Activated naive CD4-positive, alpha-beta T cell treated with anti-CD3 and anti-CD28 coated beads for 36 hours (primary cell): ENCODE measurements at places on chromosomes 16 and 17. TPM values are rescaled to one million over a fixed set of nuclear protein-coding genes. Genes with fewer than 3 reads are reported as not detected.

DNA sequence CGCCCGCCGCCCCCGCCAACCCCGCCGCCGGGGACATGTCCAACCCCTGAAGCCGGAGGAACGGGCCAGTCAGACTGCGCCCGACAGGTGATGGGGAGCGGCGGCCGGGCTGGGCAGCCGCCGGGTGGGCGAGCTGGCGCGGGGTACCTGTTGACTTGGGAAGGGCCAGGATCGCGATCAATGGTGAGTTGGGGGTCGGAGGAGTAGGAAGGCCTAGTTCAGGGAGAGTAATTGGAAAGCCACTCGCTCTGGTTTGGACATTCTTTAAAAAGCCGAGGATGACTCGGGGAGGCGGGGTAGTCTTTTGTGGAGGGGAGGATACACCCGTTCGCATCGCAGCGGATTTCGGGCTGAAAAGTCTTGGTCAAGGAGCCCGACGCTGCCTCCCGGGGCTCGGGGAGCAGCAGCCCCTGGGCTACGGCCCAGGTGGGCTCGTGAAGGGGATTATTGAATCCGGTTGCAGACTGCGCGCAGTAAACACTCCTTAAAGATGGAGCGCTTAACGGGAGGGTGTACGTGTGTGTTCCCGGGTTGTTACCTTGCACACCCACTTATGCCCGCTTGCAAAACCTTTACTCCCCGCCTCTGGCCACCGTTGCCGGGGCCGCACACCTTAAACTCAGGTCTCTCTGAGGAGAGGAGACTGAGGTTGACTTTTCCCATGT lies 123.8 kb downstream of the GOSR1 start:
- peak; percentile 29 for DNase-seq

DNA sequence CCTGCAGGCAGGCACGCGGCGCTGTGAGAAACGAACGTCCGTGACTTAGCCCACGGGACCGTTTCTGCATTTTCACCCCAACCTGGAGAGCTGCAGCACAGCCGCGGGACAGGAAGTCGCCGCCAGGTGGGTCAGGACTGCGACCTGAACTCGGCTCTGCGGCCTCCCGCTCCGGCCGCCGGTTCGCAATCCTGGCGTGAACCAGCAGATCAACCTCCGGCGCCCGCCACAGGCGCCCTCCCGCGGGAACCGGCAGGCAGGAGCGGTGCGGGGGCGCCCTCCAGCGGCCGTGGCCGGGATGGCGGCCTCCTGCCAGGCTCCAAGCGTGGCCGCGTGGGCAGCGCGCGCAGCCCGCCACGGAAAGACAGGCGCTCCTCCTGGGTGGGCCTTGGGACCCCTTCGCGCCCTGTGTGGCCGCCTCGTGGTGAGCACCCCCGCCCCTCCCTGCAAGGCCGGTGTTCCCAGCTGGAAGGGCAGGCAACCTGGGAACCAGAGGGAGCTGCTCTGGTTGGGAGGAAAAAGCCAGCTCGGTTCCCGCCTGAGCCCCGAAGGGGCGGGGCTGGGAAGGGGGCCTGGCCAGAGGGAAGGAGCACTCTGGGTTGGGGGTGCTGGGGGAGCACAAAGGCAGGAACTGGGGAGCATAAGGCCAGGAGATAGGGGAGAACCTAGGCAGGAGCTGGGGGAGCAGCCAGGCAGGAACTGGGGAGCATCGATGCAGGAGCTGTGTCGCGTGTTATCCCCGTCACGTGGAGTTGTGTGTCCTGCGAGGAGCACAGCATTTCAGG lies 28.2 kb downstream of the ACTG1 start:
- peak; percentile 88 for DNase-seq

DNA sequence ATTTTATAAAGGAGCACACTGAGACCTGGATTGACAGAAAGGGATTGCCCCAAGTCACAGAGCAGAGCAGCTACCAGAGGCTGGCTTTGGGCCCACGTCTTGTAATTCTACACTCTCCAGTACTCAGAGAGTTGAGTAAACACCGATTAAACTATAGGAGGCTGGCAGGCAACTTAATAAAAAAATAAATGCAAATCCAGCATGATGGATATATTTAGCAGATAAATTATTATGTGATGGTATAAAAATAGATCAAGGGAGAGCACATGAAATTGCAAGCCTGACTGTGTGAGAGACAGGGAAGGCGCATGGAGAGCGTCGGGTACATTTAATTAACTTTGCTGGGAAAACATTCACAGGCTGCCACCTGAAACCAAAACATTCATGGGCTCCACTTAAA lies 87.7 kb upstream of the CCL2 start:
- no peak for DNase-seq

DNA sequence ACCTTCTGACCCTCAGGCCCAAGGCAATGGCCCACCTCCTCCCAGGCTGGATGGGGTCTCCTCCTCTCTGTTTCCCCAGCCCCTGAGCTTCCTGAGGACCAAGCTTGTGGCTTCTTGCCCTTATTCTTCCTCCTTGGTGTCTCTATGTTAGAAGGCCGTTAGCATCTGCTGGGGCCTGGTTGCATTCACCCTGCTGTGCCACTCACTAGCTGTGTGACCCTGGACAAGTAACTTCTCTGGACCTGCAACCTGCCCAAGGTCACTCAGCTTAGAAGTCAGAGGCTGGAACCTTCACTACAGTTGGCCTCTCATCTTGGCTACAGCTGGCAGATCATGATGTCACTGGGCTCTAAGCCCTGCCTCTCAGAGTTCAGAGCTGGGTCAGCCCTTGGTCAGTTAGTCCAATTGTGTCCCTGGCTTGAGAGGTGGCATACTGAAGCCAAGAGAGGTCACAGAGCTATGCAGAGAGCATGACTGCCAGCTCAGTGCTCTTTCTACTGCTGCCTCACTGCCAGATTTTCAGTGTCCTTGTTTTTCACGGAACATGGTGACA lies 3.0 kb downstream of the MT2A start:
- no peak for DNase-seq

GRCh38 chr16:57720142-57720575 lies 15.4 kb upstream of the KATNB1 start:
- DNase-seq = peak; percentile 66

DNA sequence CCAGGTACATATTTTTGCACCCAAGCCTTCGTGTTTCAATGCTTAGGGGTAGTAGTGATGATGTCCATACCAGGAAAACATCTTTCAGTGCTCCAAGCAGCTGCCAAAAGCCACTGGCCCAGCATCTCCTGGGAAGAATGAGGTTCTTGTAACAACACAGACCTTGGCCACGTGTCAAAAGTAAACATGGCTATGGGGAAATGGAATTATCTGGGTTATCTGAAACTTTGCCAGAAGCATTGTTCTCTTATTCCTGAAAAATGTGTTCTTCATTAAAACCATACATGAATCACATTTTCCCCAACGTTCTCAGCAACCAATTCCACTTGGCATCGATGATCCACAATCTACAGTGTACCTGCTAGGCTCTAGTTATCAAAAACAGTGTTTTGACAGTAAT lies 524.2 kb upstream of the EEF2KMT start:
- DNase-seq = no peak

DNA sequence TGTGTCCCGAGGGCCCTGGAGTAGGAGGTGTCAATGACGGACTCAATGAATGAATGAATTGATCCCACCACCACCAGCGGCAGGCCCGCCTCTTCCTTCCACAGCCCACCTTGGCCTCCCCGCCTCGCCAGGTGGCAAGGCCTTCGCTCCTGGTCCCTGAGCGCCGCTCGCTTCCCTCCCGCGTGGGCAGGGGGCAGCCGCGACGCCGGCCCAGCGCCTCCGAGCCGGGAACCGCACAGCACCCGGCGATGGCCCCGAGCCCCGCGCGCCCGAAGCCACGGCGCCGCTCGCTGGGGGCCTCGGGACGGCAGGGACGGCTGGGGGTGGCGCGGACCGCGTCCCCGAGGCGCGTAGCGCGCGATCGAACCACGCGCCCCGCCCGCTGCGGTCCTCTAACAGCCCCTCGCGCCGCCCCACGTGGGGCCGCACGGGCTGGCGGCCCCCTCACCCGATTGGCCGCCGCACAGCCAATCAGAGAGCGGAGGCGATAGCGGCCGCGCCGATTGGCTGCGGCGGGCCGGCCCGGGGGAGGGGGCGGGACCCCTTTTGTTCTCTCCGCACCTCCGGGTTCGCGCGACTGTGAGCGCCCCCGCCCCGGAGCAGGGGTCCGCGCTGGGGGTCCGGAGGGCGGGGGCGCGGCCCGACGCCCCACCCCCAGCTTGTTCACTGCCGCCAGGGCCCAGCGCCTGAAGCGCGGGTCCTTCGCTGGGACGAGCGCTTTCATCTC lies 31.4 kb downstream of the ACTG1 start:
- DNase-seq = peak; percentile 40

DNA sequence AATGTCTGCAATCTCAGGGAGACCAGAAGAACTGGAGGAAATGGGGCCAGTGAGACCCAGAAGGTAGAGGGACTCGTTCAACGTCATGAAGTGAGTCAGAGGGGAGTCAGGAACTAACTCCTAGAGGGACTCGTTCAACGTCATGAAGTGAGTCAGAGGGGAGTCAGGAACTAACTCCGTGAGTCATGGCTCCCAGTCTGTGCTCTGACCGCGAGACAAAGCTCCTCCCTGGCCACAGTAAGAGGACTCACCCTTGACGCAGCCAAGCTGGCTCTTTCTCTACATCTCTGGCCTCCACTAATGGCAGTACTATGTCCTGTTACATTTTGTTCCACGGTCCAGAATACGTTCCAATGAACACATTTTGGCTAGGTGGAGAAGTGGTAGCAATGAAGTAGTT lies 902.5 kb downstream of the KCNJ2 start:
- DNase-seq = no peak

DNA sequence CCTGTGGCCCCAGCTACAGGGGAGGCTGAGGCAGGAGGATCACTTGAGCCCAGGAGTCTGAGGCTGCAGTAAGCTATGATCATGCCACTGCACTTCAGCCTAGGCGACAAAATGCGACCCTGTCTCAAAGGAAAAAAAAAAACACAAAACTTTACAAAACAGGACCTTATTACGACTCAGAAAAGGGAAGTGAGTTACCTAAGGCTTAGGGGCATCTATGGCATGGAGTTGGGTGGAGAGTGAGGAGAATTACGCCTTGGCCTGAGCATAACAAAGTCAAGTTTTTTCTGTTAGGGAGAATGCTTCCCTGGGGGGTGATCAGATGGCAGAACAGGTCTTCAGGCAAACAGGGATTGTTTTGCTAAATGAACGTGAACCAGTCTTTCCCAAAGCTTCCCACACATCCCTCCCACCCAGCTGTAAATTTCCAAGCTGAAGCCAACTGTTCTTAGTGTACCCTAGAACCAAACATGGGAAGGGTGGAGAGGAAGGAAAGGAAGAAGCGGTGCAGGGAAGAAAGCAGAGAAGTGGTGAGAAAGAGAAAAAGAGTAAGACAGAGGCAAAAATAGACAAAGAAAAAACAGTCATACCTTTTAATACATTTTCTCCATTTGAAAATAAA lies 24.6 kb upstream of the TNRC6C start:
- no peak for DNase-seq

GRCh38 chr16:2160915-2161551 lies 5.5 kb downstream of the TRAF7 start:
- DNase-seq = no peak

- no peak for DNase-seq
Observed at GRCh38 chr16:70152578-70153302, 20.8 kb upstream of the CLEC18C start.

- DNase-seq = no peak
Observed at GRCh38 chr16:23423496-23424049, 29.4 kb downstream of the COG7 start.

DNA sequence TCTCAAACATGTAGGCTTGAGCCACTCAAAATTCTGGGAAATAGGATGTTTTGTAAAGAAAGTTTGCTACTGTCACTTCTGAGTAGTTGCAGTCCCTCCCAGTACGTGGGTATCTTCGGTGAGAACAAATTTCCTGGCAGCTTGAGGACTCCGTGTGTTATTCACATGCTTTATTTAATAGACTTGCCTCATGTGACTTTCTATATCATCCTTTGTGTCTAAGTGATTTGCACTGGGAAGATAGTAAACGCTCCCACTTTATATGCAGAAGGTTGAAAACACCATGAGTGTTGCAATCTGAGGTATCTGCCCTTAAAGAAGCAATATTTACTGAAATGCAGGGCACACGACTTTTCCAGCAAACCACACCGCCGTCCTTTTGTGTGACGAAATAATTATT lies 643.7 kb downstream of the MAF start:
- DNase-seq = no peak

GRCh38 chr17:32136856-32137255 lies 5.4 kb upstream of the RHOT1 start:
- DNase-seq = peak; percentile 20

DNA sequence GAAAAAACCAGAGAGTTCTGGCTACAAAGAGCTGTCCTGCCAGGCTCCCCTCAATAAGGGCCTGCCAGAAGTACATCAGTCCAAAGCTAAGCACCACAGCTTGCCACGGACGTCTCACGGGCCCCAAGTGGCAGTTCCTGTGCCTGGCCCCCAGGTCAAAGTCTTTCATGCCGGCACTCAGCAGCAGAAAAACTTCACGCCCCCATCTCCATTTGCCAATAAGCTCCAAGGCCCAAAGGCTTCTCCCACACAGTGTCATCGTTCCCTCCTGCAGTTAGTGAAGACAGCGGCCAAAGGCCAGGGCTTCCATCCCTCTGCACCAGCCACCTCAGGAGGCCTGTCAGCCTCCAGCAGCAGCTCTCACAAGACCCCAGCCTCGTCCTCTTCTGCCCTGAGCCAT lies 27.4 kb downstream of the UBN1 start:
- DNase-seq = no peak

DNA sequence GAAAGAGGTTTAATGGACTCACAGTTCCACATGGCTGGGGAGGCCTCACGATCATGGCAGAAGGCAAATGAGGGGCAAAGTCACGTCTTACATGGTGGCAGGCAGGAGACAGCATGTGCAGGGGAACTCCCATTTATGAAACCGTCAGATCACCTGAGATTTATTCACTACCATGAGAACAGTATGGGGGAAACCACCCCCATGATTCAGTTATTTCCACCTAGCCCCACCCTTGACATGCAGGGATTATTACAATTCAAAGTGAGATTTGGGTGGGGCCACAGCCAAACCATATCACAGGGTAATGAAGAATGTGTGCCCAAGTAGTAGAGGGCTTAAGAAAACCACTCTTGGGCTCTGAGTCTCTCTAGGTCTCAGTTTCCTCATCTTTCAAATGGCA lies 85.1 kb downstream of the PRKCB start:
- DNase-seq = peak; percentile 58

- no peak for DNase-seq
Observed at GRCh38 chr17:68195667-68196393, 52.0 kb upstream of the AMZ2 start.

The MT1X gene
- total RNA-seq = 57.9 TPM

The TEKT1 gene
- total RNA-seq = not detected

The SLC13A2 gene
- total RNA-seq = not detected

The CMC2 gene
- total RNA-seq = 112 TPM

The NACA2 gene
- total RNA-seq = not detected

The OGFOD1 gene
- 48.5 TPM for total RNA-seq

The TMEM100 gene
- not detected for total RNA-seq

The MEFV gene
- total RNA-seq = 0.07 TPM

The SLC5A10 gene
- not detected for total RNA-seq

The PKD1 gene
- total RNA-seq = 63.3 TPM

The SRR gene
- total RNA-seq = 8.9 TPM
